ENCODE measurements at places on chromosomes 7 and 10.
A peak's percentile ranks its signal among the peaks of the same experiment; 100 is the strongest.

DNA sequence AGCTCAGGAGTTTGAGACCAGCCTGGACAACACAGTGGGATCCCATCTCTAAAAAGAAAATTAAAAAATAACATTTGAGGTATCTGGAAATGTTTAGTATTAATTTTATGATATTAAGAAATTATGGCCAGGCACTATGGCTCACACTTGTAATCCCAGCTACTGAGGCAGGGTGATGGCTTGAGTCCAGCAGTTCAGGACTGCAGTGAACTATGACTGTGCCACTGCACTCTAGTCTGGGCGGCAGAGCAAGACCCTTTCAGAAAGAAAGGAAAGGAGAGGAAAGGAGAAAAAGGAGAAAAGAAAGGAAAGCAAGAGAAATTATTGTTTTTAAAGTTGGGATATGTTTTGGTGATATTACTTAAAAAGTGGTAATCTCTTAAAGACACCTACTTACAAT, 2.5 kb upstream of the CCDC186 start:
- no peak for DNase-seq

DNA sequence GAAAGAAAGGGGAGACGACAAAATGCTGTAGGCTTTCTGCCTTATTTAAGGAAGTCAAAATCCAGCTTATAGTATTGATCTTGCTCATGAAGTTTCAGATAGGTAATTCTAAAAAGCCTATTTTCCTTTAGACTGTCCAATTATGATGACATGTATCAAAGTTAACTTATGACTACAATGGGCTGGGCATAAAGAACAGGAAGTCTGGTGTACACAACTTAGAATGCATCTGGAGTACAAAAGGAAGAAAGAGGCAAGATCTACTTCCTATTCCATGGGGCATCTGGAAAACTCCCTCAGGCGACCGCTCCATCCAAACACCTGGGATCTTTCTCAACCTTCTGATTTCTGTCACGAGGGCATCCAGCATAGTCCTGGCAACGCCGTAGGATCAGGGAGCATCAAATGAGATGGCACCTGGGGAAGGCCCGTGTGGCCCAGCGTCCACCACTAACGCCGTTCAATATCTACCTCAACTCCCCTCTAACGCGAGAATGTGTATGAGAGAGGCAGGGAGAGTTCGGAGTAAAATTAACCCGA, 512 bp downstream of the FAM24B start:
- no peak for DNase-seq

DNA sequence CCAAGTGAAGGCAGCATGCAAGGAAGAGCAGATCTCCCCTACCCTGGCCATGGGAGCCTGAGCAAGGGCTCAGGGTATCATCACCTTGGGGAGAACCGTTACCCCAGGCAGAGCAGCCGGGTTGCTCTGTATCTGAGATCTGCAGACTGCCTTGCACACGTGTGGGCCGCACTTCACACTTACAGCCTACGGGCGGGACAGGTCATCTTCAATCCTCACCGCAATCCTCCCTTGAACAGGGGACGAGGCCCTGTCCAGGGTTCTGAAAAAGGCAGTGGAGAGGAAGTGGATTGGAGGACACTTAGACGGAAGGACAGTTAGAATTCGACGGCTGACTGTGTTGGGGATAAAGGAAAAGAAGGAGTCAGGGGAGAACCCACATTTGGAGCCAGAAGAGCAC, 51.4 kb downstream of the NPS start:
- DNase-seq = no peak

DNA sequence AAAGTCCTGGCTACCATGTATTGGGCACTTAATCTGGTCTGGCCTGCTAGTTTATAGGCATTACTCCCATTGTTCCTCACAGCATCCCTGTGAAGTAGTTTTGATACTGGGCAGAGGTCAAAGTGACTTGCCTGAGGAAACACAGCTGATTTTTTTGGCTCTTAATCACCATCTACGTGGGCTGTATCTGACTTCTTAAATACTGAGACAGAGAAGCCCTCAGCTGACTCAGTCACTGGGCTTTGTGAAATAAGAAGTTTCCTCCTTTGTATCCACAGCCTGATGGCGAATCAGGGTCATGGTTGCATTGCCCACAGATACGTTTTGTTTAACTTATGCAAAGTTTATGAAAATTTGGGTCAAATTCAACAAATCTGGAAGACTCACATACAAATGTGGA, 13.2 kb downstream of the TACR2 start:
- no peak for DNase-seq

DNA sequence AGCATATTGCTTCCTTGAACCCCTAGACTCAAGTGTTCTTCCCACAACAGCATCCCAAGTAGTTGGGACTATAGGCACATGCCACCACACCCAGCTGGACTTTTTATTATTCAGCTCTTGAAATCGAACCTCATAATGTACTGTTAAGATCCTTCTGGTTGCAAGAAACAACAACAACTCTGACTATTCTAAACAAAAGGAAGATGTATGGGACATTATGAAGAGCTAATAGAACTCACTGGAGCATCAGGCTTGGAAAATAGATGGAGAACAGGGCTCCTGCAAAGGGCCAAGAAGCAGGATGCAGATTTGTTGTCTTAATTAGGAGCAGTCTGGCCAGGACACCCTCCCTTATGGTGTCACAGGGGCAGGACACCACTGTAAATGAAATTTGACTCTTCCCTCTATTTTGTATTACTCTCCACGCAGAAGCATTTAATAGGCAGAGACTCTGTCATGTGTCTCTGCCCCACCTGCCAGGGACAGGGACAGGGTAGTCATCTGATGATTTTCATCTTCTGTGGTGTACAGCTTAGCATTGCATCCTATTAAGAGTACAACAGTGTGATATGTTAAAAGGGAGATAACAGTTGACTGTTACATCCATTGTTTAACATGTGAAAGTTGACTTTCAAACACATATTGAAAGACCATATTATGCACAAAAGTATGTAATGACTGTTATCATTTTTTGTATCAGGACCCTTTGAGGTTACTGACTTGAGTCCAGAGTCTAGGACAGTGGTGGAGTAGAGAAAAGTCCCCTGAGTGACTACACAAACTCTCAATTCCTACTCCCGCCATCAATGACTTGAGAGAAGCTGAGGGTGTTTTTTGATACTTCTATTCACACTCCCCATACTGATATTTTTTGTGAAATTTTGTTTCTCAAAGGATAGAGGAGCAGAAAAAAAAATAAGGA, 157.3 kb downstream of the LRRC4 start:
- DNase-seq = no peak

DNA sequence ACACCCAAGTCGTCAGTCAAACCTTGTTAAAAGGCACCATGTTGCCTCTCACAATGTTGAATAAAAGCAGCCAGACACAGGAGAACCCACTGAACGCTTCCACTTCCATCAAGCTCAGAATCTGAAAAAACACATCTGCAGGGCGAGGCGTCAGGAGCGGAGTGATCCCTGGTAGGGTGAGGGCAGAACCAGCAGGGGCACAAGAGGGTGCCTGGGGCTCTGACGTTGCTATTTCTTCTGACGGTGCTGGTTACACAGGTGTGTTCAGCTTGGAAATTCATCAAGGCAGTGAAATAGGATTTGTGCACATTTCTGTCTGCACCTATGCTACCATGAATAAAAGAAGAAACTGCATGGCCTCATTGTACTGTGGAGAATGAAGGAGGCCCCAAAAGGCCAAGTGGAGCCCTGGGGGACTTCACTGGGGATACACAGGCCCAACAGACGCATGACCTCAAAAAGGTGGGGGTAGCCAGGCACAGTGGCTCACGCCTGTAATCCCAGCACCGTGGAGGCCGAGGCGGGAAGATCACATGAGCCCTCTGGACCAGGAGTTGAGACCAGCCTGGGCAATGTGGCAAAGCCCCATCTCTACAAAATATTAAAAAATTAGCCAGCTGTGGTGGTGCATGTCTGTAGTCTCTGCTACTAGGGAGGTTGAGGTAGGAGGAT, 19.2 kb upstream of the NCAPG2 start:
- no peak for DNase-seq

- no peak for DNase-seq
These were observed 110.6 kb downstream of the CLEC2L start for GRCh38 chr7:139634087-139634486.

DNA sequence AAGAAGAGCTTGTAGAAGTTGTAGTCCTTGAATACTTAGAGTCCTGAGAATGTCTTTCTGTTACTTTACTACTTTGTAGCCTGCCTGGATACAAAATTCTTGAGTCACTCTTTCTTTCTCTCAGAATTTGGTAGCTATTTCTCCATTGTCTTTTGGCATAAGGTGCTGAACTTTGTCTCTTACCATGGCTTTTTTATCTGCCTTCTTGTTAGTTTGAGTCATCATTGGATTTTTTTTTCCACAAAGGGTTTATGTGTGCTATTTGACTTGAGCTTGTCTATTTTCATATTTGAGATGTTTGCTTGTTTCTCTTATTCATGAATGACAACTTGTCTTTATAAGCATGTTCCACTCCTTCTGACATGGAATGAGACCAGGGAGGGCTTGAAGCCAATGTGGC, 74.5 kb upstream of the EXOC6 start:
- no peak for DNase-seq

- no peak for DNase-seq
These were observed 8.3 kb upstream of the ATP6V0E2 start for GRCh38 chr7:149865437-149865836.

DNA sequence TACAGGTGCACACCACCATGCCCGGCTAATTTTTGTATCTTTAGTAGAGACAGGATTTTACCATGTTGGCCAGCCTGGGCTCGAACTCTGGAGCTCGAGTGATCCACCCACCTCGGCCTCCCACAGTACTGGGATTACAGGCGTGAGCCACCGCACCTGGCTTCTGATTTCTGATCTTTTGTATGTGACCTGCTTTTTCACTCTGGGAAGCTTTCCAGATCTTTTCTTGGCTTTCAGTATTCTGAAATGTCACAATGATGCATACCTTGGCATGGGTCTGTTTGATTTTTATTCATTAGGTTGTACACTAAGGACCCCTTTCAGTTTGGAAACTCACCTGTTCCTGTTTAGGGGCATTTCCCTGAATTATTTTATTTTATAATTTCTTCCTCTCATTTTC, 41.6 kb downstream of the PROSER2 start:
- no peak for DNase-seq

- no peak for DNase-seq
These were observed 395.7 kb downstream of the THSD7A start for GRCh38 chr7:11436316-11436715.

- DNase-seq = no peak
These were observed 54.9 kb upstream of the DPYSL4 start for GRCh38 chr10:132131581-132132420.

DNA sequence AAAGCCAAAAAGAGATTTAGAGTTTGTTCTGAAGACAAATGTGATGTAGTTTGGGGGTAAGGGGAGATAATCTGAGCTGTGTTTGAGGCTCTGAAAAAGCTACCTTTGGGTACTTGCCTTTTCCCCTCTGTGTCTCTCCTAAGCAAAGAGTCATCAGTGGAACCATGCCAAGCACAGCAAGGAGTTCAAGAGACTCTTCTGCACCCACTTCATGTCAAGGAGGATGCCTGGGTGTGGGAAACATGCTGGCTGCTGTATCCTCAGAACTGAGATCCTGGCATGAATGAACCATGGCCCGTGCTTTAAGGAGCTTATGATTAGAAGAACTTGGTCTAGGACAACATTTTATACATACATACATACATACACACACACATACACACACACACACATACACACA, 142.9 kb downstream of the NOC3L start:
- DNase-seq = no peak

DNA sequence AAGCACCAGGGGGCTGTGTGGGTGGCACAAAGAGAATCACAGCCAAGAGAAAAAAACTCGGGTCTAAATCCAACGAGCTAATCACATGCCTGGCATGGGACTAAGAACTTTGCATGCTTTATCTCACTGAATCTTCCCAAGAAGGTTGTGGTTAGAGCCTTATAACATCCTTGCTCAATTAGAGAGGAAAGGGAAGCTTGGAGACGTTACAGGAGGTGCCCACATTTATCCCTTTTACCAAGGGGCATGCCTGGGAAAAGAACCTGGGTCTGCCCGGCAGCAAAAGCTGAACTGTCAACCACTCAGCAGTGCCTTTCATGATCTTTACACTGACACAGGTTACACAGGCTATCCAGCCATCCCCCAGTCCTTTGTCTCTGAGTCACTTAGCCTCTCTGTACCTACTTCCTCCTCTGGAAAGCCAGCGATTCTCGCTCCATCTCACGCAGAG, 190.1 kb downstream of the PRPF18 start:
- peak; percentile 52 for DNase-seq

DNA sequence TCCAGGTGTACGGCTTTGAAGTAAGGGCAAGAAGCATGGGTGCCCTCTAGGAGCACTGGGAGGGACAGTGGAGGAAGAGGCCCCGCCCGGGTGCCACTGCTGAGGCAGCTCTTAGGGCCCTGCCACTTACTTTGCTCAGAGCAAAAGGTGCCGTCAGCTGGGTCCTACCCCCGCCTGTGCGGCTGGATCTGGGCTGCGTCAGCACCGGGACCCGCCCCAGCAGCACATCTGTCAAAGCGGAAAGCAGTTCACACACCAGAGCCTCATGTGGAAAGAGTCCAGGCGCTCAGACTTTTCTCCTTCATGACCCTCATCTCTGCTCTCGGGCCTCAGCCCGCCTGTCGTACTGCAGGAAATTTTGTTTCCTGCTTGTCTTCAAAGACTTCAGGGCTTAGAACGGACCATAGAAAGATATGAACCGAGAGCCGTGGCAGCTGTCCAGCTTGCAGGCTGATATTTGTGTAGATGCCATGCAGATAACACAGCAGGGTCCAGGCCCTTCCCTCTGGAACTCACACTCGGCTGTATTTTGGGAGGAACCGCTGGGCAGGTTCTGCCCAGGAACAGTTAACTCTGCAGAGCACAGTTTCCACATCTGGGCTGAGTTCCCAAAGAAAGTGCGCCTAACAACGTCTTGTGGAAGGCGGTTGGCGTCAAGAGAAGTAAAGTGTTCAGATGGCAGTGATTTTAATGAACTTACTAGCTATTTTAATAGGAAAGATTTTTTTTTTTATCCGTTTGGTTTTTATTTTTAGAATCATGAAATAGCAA, 44.3 kb upstream of the PRKAR1B start:
- DNase-seq = no peak

GRCh38 chr10:25768167-25768566, 165.9 kb upstream of the MYO3A start:
- DNase-seq = no peak

- DNase-seq = no peak
These were observed 116.8 kb downstream of the OR13A1 start for GRCh38 chr10:45198486-45199204.

DNA sequence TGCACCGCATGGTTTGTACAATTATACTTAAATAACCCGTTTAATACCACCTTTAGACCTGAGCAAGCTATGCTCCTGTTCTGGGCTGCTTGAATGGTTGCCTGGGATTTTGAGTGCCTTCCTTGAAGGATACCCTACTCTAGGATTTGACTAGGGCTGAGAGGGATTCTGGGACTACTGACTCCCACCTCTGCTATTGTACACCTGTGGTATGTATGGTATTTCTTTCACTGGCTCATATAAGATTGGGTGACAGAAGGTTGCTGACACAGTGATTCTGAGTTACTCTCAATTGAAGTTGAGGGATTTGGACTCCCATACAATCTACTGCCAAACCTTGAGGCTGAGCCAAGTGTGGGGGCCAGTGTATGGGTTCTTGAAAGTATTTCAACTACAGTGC, 494.4 kb upstream of the SEMA3D start:
- DNase-seq = no peak

- no peak for DNase-seq
These were observed 8.8 kb upstream of the AZGP1 start for GRCh38 chr7:99984593-99984992.

GRCh38 chr7:20407585-20408466, 77.1 kb downstream of the ITGB8 start:
- no peak for DNase-seq

- peak; percentile 35 for DNase-seq
These were observed 120.7 kb downstream of the PRKAG2 start for GRCh38 chr7:151756076-151756731.
